Glomerular endothelial cell (primary cell): ENCODE measurements at places on chromosomes 5 and 9. TPM values are rescaled to one million over a fixed set of nuclear protein-coding genes. Genes with fewer than 3 reads are reported as not detected.

The ACOT12 gene
- not detected in 2 replicates for total RNA-seq

- DNase-seq: no peak
Measured at GRCh38 chr5:168674893-168675482, 95.8 kb upstream of the PANK3 start.

- DNase-seq: no peak
Measured at GRCh38 chr5:106880656-106881055, 790.1 kb downstream of the EFNA5 start.

The IRX1 gene
- 0.06 TPM in 1 of 2 replicates, not detected in the other for total RNA-seq

GRCh38 chr9:14373336-14373666, 59.4 kb upstream of the NFIB start:
- DNase-seq: no peak

GRCh38 chr9:100590481-100590880, 12.6 kb downstream of the CAVIN4 start:
- no peak for DNase-seq

DNA sequence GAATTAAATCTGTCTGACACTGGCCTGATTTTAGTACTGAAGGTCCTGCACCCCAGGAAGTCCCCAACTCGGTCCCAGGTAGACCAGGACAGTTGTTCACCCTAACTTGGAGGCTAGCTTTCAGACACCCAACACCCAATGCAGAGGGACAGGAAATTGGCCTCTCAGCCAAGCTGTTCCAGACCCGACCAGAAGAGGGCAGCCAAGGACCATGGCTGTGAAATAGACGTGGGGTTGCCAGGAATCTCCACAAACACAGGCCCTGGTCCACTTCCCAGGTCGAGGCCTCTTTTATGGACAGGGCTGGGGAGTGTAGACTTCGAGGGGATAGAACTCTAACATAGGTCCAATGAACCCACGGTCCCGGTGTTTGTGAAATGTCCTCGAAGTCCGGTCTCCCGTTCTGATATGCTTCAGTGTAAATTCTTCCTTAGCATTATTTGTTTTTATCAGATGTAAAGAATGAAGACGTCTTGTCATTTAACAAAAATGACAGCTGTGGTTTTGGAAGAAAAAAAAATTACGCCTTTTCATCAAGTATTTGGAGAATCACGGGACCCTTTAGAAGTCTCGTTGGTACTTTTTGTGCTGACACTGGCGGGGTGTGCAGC, 260.3 kb upstream of the ADAMTS16 start:
- peak; percentile 20 for DNase-seq

GRCh38 chr5:170597109-170597751, 93.4 kb downstream of the KCNIP1 start:
- DNase-seq: no peak

The EMB gene
- total RNA-seq: 2.0 and 4.7 TPM in 2 replicates

DNA sequence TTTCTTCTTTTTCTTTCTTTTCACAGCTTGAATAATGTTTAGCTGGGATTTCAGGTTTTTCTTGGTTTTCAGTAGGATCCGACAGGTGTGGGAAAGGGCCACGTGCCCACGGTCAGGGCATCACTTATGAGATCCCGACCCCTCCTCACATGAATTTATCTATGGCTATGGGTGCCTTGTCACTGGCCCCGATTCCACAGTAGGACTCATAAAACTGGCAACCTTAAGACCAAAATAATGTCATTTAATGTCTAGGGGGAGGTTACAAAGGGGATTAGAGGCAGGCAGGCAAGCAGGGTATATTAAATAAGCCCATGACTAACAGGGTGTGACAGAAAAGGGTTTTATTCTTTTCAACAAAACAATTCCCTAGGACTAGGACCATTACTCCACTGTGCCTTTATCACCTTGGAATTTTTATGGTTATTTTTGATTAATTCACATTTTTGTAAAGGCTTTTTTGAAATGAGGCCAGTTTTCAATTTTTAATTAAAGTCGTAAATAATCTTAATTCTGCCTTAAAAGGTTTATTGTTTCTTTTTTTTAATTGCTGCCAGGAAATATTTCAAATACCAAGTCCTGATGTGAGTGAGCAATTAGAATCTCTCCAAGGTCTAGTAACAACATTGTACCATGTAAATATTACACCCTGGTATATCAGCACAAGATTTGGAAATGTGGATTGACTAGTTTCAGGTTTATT, 370.4 kb downstream of the GLIS3 start:
- DNase-seq: no peak

DNA sequence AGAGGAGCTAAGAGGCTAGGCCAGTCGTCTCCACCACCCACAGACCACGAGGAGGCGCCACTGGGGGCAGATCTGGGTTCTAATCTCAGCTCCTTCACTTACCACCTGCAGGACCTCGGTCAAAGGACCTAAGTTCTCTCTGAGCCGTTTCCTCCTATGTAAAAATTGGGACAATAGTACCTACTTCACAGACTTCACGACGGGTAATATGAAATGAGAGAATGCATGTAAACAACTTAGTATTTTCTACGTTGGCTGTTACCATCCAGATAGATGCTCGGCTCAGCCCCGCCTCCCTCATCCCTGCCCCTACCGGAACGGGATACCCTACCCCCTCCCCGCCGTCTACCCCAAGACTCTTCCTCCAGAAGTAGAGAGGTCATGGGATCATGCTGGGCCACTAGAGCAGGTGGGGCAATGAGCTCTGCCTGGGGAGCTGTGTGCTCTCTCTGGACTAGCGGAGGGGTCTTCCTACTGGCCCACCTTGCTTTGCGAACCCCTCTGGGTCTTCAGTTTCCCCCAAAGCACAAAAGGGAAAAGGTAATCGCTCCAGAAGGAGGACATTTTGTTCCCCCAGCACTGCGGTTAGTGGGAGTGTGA, 541 bp downstream of the GNPDA1 start:
- DNase-seq: no peak
